Thyroid gland (tissue), 4 donors: ENCODE measurements at places on chromosomes 6 and 20.

DNA sequence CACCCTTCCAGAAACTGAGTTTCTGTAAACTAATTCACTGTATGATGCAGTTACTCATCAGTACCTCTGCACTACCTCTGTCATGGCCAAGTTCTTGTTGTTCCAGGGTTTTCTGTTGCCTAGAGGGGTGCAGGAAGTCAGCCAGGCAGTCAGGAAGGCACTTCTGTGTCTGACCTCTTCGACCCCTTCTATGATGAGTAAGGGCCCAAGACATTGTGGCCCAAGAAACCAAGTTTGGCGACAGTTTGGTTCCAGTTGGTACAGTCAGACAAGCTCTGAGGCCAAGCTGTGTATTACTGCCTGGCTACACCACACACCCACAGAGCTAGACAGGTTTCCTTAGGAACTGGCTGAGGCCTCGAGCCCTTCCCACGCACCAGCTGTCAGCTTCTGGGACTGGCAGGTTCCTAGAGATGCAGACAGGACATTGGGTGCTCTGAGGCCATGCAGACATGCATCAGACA, 41.2 kb downstream of the TRAF3IP2 start:
- H3K4me1 ChIP-seq = peaks cover 56% of the 10 kb centered on the region
- H3K27me3 ChIP-seq = no peaks in the 10 kb centered on the region
- H3K36me3 ChIP-seq = peaks cover 18% of the 10 kb centered on the region

GRCh38 chr6:53862662-53863462, 68.1 kb downstream of the LRRC1 start:
- no peak for DNase-seq
- H3K4me3 ChIP-seq = no peak overlapping the region
- H3K27ac ChIP-seq = no peak overlapping the region

GRCh38 chr20:47055699-47056369, 161.2 kb downstream of the EYA2 start:
- H3K36me3 ChIP-seq = no peaks in the 10 kb centered on the region
- no peak overlapping the region for H3K4me3 ChIP-seq
- H3K27me3 ChIP-seq = no peaks in the 10 kb centered on the region
- H3K27ac ChIP-seq = no peak overlapping the region
- H3K4me1 ChIP-seq = no peaks in the 10 kb centered on the region
- DNase-seq = no peak

- no peak for DNase-seq
- no peaks in the 10 kb centered on the region for H3K4me1 ChIP-seq
- H3K27ac ChIP-seq = no peak overlapping the region
- H3K4me3 ChIP-seq = no peak overlapping the region
These were observed 18.0 kb upstream of the HLA-A start for GRCh38 chr6:29924287-29924686.

- H3K4me3 ChIP-seq = no peak overlapping the region
- no peaks in the 10 kb centered on the region for H3K4me1 ChIP-seq
- H3K27ac ChIP-seq = no peak overlapping the region
- no peaks in the 10 kb centered on the region for H3K27me3 ChIP-seq
- DNase-seq = no peak
These were observed 33.8 kb downstream of the KIF16B start for GRCh38 chr20:16539280-16540021.

DNA sequence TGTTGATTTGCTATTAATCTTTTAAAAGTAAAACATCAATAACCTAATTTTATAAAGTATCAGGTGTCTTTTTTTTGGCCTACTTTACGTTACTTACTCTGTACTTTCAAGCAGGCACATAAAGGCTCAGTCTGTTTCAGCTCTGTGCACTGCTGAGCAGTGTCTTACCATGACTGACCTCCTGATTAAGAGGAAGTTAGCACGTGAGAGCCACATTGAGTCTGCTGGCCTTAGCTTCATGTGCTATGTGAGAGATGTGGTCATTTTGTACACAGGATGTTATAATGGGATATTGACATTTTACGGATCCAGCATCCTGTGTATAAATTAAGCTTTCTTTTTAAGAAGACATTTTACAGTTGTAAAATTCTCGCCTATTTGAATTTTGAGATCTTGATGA, 31.9 kb downstream of the ARID1B start:
- H3K36me3 ChIP-seq = no peaks in the 10 kb centered on the region
- H3K27ac ChIP-seq = peak overlapping the region; percentile 52
- peak; percentile 68 for DNase-seq
- H3K4me3 ChIP-seq = no peak overlapping the region
- H3K4me1 ChIP-seq = peaks cover 56% of the 10 kb centered on the region
- no peaks in the 10 kb centered on the region for H3K27me3 ChIP-seq

DNA sequence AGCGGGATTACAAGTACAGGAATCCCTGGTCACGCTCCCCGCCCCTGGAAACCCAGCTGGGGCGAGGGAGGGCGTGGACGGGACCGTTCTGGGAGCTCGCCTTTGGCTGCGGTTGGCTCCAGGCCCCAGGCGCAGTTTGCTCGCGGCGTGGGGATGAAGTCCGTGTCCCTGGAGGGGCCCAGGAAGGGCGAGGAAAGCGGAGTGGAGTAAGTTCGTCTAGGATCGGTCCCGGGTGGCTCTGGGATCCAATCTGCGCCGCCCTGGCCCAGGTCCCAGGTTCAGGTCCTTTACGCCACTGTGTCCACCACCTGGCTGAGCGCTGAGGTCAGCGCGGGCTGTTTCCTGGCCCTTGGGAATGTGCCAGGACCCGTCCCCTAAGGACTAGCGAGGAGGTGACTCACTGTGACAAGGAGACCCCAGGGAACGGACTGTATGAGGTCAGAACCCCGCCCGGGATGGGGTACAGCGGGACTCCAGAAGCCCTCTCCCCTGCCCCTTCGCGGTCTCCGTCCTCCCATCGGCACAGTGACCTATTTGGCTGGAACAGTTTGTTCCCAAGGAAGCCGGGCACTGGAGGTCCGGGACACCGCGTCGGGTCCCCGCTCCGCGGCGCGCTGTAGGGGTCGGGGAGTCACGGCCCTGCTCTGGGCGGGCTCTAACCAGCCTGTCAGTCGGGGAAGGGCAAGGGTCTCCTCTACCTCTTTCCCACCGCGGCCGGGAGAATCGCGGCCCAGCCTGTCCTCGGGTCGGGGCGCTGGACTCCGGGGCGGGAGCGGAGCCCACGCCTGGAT, 724 bp downstream of the CDKN1A start:
- no peaks in the 10 kb centered on the region for H3K27me3 ChIP-seq
- peak; percentile 84 for DNase-seq
- peak overlapping the region; percentile 99 for H3K27ac ChIP-seq
- H3K4me3 ChIP-seq = peak overlapping the region; percentile 95

DNA sequence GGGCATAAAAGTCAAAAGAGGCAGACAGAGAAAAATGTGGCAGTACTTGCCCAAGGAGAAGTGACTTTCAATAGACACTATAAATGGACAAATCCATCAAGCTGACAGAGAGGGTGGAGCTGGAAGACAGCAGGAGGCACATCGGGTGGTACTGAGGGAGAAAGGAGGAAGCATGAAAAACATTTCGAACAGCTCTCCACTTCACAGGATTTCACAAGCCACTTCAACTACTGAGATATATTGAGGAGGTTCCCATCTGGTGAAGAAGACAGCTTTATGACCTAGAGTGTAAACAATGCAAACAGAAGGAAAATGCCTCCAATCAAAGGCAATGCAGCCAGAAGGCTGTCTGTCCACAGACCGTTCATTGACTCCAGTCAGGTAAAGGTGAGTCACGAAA, 259.4 kb upstream of the ECI2 start:
- H3K27ac ChIP-seq = no peak overlapping the region
- no peaks in the 10 kb centered on the region for H3K36me3 ChIP-seq
- no peak overlapping the region for H3K4me3 ChIP-seq
- H3K27me3 ChIP-seq = no peaks in the 10 kb centered on the region
- H3K4me1 ChIP-seq = no peaks in the 10 kb centered on the region

GRCh38 chr20:60055740-60056139, 97.5 kb downstream of the CDH26 start:
- H3K4me1 ChIP-seq = no peaks in the 10 kb centered on the region
- no peaks in the 10 kb centered on the region for H3K27me3 ChIP-seq

GRCh38 chr20:4025679-4026078, 10.3 kb upstream of the RNF24 start:
- H3K27ac ChIP-seq = no peak overlapping the region
- peaks cover 12% of the 10 kb centered on the region for H3K4me1 ChIP-seq
- no peaks in the 10 kb centered on the region for H3K27me3 ChIP-seq
- H3K36me3 ChIP-seq = no peaks in the 10 kb centered on the region
- H3K4me3 ChIP-seq = no peak overlapping the region
- no peak for DNase-seq

GRCh38 chr6:108896111-108896661, 48.0 kb downstream of the ARMC2 start:
- H3K27ac ChIP-seq = peak overlapping the region; percentile 38
- no peaks in the 10 kb centered on the region for H3K27me3 ChIP-seq
- H3K4me1 ChIP-seq = no peaks in the 10 kb centered on the region

DNA sequence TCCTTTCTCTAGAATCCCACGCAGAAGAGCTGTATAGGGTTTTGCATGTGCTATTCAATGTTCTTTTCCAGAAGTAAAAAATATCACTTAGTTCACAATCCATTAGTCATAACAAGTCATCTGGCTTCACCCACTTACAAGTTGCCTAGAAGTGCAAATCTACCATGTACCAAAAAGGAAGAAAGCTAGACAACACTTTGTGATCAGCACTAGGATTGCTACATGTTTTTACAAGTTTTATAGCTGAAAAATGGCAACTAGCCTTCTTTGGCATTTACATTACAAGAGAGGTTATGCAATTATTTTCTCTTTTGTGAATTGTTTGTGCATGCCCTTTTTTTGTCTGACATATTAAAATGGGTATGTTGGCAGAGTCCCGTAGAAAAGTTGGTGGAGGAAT, 85.6 kb upstream of the PTPRK start:
- no peaks in the 10 kb centered on the region for H3K27me3 ChIP-seq
- no peaks in the 10 kb centered on the region for H3K4me1 ChIP-seq
- no peaks in the 10 kb centered on the region for H3K36me3 ChIP-seq
- no peak overlapping the region for H3K27ac ChIP-seq

DNA sequence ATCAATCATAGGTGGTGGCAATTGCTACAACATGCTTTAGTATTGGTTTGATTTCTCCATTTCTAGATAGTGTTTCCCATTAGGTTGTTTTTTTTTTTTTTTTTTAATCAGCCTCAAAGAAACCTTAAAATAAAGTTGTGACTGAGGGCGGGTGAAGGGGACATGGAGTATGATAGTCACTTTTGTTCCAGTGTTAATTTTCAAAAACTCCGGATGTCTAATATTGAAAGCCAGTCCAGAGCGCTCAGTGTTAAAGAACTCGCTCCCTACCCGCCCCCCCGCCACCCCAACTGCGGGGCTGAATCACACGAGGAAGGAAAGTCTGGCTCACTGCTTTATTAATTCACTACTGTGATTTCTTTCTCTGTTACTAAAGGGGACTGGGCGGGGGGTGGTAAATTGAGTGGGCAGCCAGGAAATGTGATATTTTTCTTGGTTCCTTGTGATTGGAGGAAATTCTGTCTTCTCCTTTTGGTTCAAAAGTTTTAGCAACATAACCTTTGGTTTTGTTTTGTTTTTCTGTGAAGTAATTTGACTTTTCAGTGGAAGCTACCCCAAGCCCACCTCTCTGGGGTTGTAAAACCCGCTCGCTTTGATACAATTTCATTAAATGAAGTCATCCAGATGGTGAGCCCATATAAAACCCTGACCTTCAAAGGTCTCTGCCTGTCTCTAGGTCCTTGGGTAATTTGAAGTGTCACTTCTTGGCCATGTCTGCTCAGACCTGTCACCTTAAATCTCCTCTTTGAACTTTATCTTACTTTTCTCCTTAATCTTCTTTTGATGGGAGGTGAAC, 38.0 kb downstream of the TNFAIP3 start:
- no peak for DNase-seq
- H3K4me1 ChIP-seq = no peaks in the 10 kb centered on the region
- H3K4me3 ChIP-seq = no peak overlapping the region
- H3K27me3 ChIP-seq = no peaks in the 10 kb centered on the region
- no peaks in the 10 kb centered on the region for H3K36me3 ChIP-seq

- H3K4me3 ChIP-seq = no peak overlapping the region
- H3K27ac ChIP-seq = no peak overlapping the region
- H3K27me3 ChIP-seq = no peaks in the 10 kb centered on the region
- H3K4me1 ChIP-seq = no peaks in the 10 kb centered on the region
- no peaks in the 10 kb centered on the region for H3K36me3 ChIP-seq
These were observed 193.2 kb downstream of the ARHGAP18 start for GRCh38 chr6:129516787-129517186.

DNA sequence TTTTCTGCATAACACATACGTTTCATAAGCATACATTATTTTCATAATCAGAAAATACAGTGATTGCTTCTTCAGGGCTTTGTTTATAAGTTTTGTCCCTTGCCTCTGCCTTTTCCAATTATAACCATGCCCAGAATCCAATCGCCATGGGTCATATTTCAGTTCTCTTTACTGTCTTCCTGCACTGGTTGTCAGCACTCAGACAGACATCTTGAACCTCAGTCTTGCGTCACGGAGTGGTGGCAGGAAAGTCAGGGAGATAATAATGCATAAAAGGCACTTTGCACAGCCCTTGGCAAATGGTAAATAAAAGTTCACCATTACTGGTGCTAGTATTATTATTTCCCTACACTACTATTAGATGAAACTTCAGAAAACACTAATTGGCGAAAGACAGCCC, 7.2 kb downstream of the KIF16B start:
- no peaks in the 10 kb centered on the region for H3K27me3 ChIP-seq
- DNase-seq = no peak
- no peak overlapping the region for H3K4me3 ChIP-seq
- no peak overlapping the region for H3K27ac ChIP-seq
- peaks cover under 1% of the 10 kb centered on the region for H3K4me1 ChIP-seq

DNA sequence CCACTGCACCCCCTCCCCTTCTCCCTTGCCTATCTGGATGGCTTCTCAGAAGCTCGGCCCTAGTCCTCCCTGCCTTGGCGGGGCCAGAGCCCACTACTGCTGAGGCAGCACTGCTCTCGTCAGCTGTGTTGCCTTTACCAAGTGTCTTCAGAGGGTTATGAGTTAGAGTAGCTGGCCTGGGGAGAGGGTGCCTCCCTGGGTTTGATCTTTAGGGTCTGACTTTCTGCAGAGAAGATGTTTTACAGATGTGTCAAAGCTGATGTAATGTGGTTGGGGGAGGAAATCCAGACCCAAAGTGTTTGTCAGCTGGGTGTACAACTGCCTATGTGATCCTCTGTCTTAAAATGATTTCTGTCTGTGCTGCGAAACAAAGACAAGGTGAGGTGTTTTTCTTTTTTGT, 30.4 kb upstream of the PI16 start:
- H3K27me3 ChIP-seq = no peaks in the 10 kb centered on the region
- no peak overlapping the region for H3K4me3 ChIP-seq
- peaks cover 13% of the 10 kb centered on the region for H3K36me3 ChIP-seq
- H3K4me1 ChIP-seq = peaks cover 31% of the 10 kb centered on the region
- no peak for DNase-seq
- H3K27ac ChIP-seq = no peak overlapping the region

- no peak overlapping the region for H3K4me3 ChIP-seq
- no peak for DNase-seq
- no peaks in the 10 kb centered on the region for H3K36me3 ChIP-seq
- H3K27ac ChIP-seq = no peak overlapping the region
- no peaks in the 10 kb centered on the region for H3K27me3 ChIP-seq
These were observed 1.3 kb downstream of the SLC22A16 start for GRCh38 chr6:110475066-110475653.
